ENCODE measurements at places on chromosomes 5 and 9.

DNA sequence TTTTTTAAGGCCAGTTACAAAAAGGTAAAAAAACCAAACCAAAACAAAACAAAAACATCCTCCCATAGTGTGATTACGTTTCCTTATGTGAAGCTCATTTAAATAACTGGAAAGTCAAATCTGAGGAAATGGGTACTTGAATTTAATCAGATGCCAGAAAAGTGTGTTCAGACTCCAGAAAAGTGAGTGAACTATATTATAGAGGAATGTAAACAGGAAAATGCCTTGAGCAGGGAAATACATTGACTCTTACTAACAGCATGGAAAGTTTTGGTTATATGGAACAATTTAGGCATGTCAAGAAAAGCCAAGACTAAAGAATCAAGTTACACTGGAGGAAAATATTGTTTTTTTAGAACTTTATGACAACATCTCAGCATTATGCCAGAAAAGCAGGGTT is 37.8 kb upstream of the RNF20 start:
- DNase-seq, result no peak

DNA sequence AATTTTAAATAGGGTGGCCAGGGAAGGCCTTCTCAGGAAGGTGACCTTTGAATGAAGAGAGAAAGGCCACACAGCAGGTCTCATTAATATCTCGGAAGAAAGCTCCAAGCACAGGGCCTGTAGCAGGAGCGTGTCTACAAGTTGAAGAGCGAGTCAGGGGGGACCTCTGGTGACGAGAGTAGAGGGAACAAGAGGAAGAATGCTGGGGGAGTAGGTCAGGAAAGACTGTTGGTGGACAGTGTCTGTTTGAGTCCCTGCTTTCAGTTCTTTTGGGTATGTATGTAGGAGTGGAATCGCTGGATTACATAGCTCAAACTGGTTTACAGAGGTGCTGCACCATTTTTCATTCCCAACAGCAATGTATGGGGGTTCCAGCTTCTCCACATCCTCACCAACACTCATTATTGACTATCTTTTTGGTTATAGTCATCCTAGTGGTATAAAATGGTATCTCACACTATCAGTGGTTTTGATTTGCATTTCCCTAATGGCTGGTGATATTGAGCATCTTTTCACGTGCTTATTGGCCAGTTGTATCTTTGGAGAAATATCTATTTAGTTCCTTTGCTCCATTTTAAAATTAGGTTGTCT is 55.8 kb downstream of the NUP214 start:
- DNase-seq, result no peak

GRCh38 chr9:114105236-114105635 is 6.1 kb upstream of the KIF12 start:
- no peak for DNase-seq

DNA sequence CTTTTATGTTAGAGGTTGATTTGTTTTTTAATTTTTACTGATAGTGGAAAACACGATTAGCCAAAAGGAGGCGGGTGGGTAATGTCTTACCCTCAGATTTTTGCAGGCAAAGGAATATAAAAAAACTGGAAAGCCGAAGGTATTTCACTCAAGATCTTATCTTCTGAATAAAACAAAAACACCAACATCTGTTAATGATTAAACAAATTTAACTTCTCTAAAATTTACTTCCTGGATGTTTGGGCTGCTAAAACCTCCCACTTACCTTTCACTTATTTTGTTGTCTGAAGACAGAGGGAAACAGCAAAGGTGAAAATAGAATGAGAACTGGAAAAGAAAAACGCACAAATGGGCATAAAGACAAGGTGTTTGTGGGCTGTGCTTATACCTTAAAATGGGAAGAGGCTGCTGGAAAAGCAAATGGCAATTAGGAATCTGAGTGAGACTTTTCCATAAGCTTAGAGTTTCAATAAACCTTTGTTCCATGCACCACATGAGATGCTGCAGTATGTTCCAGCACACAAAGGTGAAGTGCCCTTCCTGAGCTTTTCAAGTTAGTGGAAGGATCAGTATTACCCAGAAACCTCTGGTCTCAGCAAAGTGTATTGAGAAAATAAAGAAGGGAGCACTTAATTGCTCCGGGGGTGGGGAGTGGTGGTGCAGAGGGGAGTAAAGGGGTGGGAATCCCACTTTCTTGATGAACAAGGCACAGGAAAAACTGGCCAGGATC is 298.3 kb downstream of the BNC2 start:
- DNase-seq, result no peak

DNA sequence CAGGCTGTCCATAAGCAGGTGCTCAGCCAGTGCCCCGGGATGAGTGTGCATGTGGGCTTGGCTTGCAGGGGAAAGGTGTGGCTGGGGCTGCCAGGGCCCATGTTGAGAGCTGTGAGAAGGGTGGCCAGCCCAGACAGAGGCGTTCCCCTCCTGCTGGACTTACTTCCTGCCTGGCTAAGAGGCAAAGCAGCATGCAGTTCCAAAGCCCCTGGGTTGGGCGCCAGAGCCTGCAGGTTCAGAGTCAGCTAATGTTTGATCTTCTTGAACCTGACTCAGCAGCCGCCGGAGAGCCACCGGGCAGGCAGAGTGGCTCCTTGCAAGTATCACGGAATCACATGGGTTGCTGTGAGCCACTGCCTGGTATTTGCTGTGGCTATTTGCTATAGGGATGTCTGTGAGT is 168.4 kb upstream of the MAP1B start:
- DNase-seq, result no peak

GRCh38 chr5:151037561-151038411 is 17.4 kb downstream of the GPX3 start:
- no peak for DNase-seq

DNA sequence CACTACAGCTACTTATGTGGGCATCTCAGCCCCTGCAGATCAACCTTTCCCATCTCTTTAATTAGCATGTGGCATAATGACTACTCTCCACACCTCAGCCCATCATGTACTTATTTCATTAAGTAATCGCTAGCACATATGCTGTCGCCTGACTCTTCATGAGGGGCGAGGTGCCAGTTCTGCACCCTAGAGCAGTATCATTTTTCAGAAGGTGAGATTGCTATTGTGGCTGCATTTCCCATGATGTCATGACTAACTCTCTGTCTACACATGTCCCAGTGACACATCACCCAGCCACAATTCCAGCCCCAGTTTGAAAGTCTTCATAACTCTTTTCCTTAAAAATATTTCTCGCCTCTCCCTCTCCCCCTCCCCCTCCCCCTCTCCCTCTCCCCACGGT is 7.6 kb upstream of the F2RL1 start:
- DNase-seq, result no peak

DNA sequence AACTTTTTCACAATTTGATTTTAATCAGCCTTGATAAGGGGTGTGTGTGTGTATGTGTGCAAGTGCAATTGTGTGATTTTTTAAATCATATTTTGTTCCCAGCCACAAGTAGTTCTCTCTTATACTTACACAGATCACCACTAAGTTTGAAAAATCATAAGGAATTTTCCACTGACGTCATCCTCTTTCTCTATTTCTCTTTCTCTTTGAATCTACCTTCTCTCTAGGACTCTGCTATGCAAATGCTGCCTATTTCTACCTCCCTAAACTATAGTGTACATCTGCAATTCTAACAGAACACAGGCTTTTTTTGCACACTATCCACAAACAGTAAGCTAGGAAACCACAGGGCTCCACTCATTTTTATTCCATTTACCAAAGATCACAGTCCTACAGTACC is 254.6 kb upstream of the CYLC2 start:
- no peak for DNase-seq

GRCh38 chr5:24804221-24804681 is 159.5 kb upstream of the CDH10 start:
- DNase-seq, result no peak

DNA sequence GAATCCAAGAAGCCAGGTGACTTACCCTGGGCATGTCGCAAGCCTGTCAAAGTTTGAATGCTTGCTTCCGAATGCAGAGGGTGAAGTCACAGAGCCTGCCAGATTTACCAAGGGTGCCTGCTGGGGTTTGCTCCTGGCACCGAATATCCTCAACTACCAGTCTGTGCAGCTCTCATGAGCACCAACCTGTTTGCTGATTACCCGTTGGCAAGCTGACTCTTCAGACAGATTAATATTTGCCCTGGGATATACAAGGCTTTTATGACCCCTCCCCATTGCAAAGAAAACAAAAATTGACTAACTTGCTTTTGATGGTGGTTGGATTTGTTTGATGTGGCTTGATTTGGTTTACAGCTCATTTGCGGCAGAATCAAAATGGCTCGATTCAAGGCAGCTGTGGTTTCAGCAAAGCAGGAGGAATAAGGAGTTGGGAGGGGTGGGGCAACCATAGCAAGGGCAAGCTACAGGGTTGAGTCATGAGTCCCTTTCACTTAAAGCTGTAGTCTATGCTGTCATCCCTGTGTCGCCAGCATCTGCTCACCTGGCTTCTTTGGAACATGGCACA is 82.3 kb upstream of the AGXT2 start:
- no peak for DNase-seq

DNA sequence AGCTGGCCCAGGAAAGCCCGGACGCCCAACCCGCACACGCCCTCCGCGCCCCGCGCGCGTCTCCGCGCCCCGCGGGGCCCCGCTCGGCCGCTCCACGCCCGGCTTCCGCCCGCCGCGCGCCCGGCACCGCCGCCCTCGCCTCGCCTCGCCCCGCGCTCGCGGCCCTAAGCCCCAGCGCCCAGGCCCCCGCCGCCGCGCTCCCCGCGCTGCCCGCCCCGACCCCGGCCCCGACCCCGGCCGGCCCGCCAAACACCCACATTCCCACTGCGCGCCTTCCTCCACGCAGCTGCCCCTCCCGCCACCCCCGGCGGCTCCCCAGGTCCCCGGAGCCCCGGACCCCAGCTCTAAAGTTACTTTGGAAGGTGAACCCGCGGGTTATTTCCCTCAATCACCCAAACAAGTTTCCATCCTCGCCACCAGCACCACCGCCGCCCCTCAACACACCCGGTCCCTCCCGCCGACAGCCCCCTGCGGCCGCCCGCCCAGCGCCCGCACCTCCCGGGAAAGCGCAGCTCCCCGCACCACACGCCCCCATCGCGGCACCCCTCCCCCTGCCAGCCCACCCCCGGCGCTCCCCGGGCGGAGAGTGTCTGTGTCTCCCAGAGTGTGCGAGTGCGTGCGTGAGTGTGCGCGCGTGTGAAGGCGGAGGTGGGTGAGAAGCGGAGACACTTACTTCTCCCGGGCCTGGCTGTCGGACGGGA is 439 bp downstream of the SSBP2 start:
- no peak for DNase-seq
